Retina (tissue), 1 donor: ENCODE measurements at places on chromosomes 3 and 15.

DNA sequence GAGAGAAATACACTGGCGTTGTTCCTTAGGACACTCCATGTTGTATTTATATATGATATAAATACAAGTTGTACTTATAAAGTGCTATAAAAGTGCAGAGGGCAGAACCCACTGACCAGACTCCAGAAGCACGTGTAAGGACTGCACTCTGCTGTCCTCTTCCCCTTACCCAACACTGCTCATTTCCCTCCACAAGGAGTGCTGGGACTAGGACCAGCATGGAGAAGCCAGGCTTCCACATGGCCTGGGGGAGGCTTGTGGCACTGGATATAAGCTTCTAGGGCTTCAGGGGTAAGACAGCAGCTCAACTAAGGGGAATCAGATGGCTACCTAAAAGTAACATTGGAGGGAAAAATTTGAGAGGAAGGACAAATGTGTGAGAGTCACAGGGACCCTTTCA lies 556.9 kb downstream of the IGSF11 start:
- DNase-seq: no peak

GRCh38 chr15:48556159-48556897 lies 89.2 kb downstream of the FBN1 start:
- DNase-seq: no peak

GRCh38 chr3:160931474-160931873 lies 173.7 kb downstream of the B3GALNT1 start:
- no peak for DNase-seq

- DNase-seq: no peak
Observed at GRCh38 chr3:44992555-44993470, 16.8 kb downstream of the EXOSC7 start.

- DNase-seq: no peak
Observed at GRCh38 chr3:134487406-134487805, 1.5 kb downstream of the CEP63 start.

GRCh38 chr3:104810896-104811295 lies 555.8 kb upstream of the ALCAM start:
- DNase-seq: no peak

DNA sequence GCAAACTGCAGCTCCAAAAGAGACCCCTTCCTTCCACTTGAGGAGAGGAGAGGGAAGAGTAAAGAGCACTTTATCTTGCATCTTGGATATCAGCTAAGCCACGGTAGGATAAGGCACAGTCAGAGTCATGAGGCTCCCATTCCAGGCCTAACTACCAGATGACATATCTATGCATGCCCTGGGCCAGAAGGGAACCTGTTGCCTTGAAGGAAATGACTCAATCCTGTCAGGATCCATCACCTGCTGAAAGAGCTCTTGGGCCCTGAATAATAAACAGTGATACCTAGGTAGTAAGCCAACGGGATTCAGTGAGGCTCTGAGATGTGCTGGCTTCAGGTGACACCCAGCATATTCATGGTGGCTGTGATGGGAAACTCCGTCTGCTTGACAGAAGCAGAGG lies 118.5 kb upstream of the EPHA3 start:
- no peak for DNase-seq

DNA sequence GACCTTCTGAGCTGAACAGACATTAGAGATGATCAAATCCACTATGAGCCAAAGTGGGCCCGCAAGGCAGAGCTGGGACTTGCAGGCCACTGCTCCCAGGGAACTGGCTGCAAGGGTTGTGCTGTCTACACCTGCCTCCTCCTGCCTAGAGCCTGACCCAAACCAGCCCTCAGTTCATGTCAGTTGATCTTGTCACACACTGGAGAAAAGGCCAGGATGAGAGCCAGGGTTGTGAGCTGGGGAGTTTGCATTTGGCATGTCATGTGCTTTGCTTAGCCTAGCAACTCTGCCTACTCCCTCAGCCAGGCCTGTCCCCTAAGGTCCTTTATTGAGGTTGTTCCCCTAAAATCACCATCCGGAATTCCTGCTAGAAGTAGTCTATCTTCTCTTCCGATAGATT lies 67.8 kb downstream of the RAB11A start:
- no peak for DNase-seq

- DNase-seq: no peak
Observed at GRCh38 chr3:159824333-159824732, 164.3 kb upstream of the IL12A start.

DNA sequence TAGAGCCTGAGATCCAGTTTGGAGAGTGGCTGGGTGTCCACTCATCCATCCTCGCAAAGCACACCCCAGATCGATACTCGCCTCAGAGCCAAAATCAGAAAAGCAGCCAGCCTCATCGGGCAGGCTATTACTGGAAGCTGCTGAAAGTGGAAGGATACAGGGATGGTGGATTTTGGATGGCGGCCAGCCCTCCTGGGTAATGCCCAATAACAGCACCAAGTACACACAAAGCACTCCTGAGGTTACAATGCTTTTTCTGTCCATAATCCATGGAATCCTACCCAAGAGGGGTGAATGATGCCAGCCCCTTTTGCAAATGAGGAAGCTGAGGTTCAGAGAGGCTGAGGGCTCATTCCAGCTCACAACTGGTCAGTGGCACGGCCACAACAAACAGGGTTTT lies 93.1 kb upstream of the SLC6A11 start:
- no peak for DNase-seq
